Stimulated activated CD4-positive, alpha-beta T cell treated with anti-CD3 and anti-CD28 coated beads, Interleukin-4, amount 100 ng/mL, for 24 hours (primary cell): ENCODE measurements at places on chromosomes 6 and 20.

DNA sequence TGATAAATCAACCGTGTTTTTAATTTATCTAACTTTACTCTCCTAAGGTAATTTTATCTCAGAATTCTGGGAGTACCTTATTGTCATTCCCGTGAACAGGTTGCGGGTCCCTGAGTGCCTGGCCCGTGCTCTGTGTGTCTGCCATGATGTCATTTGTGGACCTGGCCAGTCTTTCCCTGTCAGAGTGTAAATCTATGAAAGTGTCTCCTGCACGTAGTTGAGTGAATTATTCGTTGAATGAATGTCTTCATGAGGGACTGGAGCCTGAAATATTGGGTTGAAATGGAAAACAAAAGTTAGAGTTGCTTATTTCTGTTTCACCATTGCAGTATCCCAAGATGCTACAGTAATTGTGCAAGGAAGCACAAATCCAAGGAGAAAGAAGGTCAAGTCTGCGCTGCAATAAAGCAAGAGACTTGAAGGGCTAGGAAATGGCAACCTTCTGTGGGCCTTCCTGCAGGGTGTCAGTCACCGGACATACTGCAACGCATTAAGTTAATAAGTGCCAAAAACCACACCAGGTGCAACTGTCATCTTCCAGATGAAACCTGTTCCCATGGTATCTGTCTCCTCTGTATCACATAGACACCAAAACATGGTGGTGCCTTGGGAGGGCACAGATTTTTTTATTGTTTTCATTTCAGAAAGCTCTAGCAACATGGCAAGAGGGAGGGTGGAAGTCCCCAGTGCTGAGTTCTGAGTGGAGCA, 135.5 kb downstream of the ZDHHC14 start:
- DNase-seq, result no peak

GRCh38 chr6:170099387-170099786, 191.5 kb downstream of the DLL1 start:
- peak; percentile 1 for DNase-seq

GRCh38 chr6:27290065-27290849, 21.8 kb downstream of the POM121L2 start:
- no peak for DNase-seq

GRCh38 chr6:111722179-111722731, 116.6 kb upstream of the TRAF3IP2 start:
- no peak for DNase-seq

GRCh38 chr6:20434766-20435165, 33.1 kb downstream of the E2F3 start:
- DNase-seq, result no peak

- no peak for DNase-seq
Observed at GRCh38 chr6:44116641-44117382, 10.4 kb downstream of the MRPL14 start.

- peak; percentile 40 for DNase-seq
Observed at GRCh38 chr20:63968928-63969760, 586 bp downstream of the ZNF512B start.

DNA sequence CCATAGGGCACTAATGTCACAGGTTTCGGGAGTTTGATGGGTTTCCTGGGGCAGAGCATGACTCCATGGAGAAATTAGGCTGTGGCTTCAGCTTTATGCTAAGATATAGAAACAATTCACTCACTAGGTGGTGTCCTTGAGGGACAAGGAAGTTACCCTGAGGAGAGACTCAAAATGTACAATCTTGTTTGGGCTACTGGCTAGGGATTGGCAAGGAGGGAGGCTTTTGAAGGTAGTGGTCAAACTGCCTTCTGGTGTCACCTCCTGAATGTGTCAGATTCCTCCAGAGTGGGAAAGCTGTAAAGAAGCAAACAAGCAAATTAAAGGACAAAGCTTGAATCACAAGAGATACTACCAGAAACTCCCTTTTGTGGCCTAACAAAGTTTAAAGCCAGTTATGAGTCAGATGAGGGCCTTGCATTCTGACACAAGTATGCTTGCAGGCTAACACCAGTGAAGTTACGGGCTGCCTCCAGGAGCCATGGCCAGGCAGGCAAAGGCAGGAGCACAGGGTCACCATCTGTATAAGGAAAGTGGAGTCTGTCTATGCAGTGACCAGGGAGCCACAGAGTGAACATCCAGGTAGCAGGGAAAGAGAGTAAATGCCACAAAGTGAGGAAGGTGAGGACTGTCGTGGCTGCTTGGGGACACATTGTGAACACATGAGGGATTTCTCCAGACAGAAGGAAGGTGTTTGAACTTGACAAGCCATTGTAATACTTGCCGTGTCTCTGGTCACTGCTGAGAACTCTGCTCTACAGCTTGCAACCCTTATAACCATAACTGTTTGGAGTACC, 107.7 kb upstream of the DTNBP1 start:
- peak; percentile 11 for DNase-seq

GRCh38 chr6:169632841-169633240, 69.0 kb downstream of the WDR27 start:
- DNase-seq, result no peak

- DNase-seq, result no peak
Observed at GRCh38 chr20:19947611-19948264, 69.4 kb upstream of the NAA20 start.

DNA sequence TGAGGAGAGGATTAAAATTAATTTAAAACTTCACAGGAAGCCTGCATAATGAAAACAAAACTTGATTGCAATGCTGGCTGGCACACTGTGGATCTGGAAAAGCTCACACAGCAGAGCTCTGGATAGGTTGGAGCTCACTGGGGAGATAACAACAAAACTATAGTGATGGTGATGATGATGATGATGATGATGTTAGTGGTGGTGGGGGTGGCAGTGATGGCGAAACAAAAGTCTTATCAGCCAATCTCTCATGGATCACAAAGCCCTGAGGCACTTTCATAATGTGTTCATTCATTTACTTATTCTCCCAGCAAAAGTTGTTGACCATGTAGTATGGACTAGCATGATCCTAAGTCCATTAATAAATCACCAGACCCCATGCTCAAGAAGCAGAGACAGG, 152.0 kb downstream of the MBOAT1 start:
- DNase-seq, result no peak

DNA sequence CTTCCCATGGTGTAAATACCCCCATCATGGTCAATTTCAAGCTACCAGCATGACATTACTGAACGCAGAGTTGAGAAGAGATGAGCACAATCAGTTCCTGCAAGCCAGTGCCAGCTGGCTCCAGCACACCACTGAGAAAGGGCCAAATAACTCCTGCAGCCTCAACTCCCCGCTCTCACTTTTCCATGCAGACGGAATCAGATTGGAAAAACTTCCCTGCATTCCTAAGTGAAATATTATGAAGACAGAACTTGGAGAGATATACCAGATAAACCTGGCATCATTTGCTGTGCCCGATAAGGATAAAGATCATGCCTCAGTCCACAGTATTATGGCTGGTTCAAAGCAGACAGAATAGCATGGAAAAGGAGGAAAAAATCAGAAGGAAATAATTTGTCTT, 56.7 kb downstream of the FILIP1 start:
- no peak for DNase-seq
